ENCODE measurements at places on chromosomes 12 and 14.

DNA sequence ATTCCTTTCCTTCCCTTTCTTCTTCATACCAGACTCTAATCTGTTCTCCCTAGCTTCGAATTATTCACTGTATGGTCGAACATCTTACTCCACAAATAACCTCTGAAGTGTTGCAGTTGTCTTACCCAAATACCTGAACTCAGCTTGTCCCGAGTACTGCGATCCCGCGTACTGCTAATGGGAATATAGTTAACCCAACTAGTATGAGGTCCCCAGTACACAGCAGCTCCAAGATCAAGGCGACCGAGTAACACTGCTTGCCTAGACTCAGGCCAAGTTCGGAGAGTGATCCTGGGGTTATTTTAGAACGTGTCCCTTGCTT lies 462 bp upstream of the ETNK1 start:
- no peak for DNase-seq

GRCh38 chr12:88546853-88547252 lies 33.4 kb downstream of the KITLG start:
- no peak for DNase-seq

GRCh38 chr14:68975667-68976066 lies 3.4 kb downstream of the ACTN1 start:
- DNase-seq: no peak

- DNase-seq: no peak
Measured at GRCh38 chr14:101076451-101077198, 173.1 kb upstream of the RTL1 start.

GRCh38 chr14:23831596-23831995 lies 122.0 kb upstream of the DHRS4 start:
- no peak for DNase-seq

- no peak for DNase-seq
Measured at GRCh38 chr12:102629262-102629888, 149.0 kb upstream of the IGF1 start.

GRCh38 chr14:72026536-72026935 lies 94.3 kb downstream of the RGS6 start:
- DNase-seq: no peak

DNA sequence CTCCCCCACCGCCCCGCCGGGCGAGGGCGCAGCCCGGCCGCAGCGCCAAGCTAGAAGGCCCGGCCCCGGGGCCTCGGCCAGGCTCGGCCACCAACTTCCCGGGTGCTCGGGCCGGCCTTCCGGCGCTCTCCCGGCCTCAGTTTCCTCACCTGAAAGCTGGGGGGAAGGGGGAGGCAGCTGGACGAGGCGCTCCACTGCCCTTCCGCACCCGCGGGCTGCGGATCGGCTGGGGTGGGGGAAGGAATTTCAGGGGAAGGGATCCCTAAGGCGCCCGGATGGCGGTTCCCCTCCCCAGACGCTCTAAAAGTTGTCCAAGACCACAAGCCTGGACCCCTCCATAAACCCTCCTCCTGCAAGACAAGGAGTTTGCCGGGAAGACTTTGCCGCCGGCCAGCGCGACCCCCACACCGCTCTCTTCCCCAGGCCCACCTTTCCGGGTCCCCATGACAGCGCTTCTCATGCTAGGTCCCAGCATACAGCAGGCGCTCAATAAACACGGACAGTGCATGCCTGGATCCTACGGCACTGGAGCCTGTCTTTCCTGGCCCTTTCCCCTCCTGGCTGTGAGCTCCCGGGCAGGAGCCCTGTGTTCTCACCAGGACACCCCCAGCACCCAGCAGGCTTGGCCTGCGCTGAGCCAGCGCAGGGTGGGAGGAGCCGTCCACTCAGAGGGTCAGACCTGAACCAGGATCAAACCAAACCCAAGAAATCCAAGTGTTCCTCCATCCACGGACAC lies 18.1 kb downstream of the BEGAIN start:
- DNase-seq: no peak

GRCh38 chr14:20177433-20177974 lies 13.2 kb upstream of the OR11G2 start:
- DNase-seq: no peak

GRCh38 chr12:131694116-131694838 lies 16.6 kb upstream of the SFSWAP start:
- no peak for DNase-seq

GRCh38 chr12:67826946-67827720 lies 162.1 kb upstream of the IFNG-AS1 start:
- DNase-seq: no peak

GRCh38 chr14:99821519-99822508 lies 28.6 kb downstream of the EML1 start:
- peak; percentile 3 for DNase-seq

GRCh38 chr12:2250797-2251196 lies 198.0 kb downstream of the CACNA1C start:
- DNase-seq: no peak

DNA sequence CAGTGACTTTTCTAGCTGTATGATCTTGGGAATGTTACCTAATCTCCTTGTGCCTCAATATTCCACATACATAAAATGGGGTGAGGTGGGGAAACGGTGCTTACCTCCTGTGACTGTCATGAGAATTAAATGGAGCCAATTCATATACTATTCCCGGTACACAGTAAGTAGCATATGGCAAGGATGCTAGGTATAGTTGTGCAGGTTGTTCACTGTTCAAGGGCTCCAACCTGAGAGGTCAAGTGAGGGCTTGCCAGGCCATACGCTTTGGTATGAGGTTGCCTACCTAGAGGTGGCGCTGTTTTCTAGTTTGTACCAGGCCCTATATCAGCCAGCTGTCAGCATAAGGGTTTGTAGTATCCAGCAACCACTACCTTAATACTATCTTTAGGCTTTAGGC lies 3.6 kb upstream of the BATF start:
- peak; percentile 23 for DNase-seq

Measured in dermis microvascular lymphatic vessel endothelial cell (primary cell).